ENCODE measurements at places on chromosomes 1 and 21. TPM values are rescaled to one million over a fixed set of nuclear protein-coding genes. Genes with fewer than 3 reads are reported as not detected.

The S100B gene
- 1,180 TPM for total RNA-seq

The SLC45A1 gene
- 2.5 TPM for total RNA-seq

The SLC45A3 gene
- total RNA-seq = 1.3 TPM

DNA sequence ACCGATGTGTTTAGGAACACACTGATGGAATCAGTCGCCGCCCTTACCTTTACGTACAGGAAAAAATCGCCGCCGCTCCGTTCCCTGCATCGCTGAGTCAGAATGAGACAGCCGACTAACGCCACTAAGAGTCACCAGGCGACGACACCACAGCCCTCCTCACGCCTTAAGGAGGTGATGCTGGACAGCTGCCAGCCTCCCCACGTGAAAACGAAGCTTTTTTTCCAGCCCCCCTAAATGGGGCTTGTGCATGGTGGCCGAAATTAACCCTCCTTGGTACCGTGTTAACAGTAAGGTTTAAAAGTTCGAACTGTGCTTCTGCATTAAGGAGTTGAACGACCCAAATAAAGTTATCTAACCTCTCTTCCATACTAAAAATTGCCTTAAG lies 511 bp downstream of the DNTTIP2 start:
- peak; percentile 71 for DNase-seq

GRCh38 chr1:155175927-155176371 lies 2.3 kb downstream of the TRIM46 start:
- peak; percentile 60 for DNase-seq

- peak; percentile 92 for DNase-seq
These were observed at the start of gene ARID4B for GRCh38 chr1:235327559-235328270. ARID4B (minus strand) TSS chr1:235328179; CDS start chr1:235326919, 1,260 bp downstream.
